ENCODE measurements at places on chromosomes 4 and X.
A peak's percentile ranks its signal among the peaks of the same experiment; 100 is the strongest.

DNA sequence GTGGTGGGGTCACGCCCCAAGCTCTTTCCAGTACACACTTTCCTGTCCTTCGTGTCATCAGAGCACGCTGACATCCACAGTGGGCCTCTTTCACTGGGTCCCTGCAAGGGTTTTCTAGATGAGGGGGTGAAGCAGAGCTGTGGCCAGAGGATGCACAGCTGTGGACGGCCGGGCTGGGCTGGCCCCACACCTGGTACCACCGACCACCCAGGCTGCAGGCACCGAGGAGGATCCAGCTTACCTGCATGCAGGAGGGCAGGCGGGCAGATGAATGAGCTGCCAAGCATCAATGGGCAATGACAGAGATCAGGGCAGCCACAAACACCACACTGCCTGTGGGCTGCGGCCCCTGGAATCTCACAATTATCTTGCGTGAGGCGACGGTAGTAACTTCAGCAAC is 9.5 kb upstream of the GRPEL1 start:
- DNase-seq: no peak

- DNase-seq: no peak
Observed at GRCh38 chrX:153776611-153777045, 4.2 kb upstream of the SRPK3 start.

DNA sequence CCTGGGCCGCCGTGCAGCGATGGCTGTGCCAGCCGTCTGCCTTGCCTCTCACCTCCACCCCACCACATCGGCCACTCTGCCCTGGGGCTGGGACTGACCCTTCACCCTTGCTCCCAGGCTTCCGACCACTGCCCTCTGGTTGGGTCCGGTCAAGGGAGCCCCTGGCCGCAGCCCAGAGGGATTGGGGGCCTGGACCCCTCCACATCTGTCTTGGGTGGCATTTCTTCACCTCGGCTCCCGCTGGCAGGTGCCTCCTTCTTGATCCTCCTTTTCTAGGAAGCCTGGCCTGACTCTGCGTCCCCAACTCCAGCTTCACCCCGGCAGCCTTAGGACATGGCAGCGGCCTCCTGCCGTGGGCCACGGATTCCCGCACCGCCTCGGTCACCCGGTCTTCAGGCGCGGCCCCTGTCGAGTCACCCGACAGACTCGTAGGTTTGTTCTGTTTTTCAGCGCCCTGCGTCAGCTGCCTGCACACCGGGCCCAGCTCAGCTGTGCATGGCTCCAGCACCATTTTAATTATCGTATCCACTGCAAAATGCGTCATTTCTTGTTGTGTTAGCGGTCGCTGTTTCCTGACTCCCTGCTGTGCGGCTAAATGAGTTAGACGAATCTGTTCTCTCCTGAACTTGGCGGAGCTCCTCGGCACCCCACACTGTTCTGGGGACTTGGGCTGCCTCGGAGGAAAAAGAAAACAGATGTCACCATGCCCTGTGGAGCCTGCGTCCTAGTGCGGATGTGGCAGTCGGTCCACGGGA is 124.0 kb downstream of the FAM53A start:
- no peak for DNase-seq

- DNase-seq: no peak
Observed at GRCh38 chrX:138756234-138756633, 44.7 kb upstream of the FGF13 start.

GRCh38 chr4:152734015-152734698 is 45.4 kb downstream of the TIGD4 start:
- DNase-seq: no peak

- DNase-seq: no peak
Observed at GRCh38 chrX:153469811-153470410, 465 bp downstream of the HAUS7 start.

DNA sequence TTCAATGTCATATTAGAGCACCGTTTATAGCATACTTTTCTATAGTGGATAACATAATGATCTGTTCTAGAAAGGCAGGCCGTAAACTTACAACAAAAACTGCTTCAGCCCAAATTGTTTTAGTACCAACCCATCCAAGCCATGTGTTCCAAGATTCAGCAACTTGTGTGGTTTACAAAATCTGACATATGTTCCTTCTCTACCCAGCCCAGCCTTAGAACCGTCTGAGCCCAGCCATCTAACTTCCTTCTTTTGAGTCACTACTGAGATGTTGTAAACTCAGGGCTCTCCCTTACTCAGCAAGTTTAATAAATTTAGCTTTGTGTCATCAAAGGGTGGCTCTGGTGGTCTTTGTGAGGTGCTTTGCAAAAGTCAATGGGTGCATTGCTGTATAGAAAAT is 32.4 kb upstream of the REPS2 start:
- DNase-seq: no peak

- DNase-seq: no peak
Observed at GRCh38 chr4:16659079-16659478, 239.4 kb downstream of the LDB2 start.

DNA sequence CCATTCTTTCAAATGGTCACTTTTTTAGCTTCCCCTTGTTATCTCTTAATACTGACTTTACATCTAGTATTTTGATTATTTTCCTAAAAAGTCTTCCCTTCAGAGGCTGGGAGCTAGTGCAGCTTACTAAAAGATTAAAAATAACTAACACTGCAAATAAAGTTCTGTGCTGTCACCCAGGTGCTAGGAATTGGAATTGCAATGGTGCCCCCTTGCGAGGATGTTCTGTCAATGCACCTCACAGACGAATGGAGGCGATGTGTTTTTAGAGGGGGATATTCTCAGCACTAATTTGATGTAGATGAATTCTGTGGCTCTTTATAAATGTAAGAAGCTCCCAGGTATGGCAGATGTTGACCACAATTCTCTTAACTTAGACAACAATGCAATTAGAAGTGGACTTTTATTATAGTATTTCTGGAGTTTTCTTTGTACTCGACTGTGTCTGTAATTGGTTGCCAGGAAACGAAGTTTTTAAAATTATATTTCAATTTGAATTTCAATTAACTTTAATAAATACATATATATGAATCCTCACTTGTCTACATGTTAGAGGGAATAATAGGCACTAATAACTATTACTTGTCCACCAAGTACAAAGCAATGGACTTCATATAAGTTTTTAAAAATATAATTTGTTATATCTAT is 22.0 kb upstream of the SMIM31 start:
- peak; percentile 21 for DNase-seq

GRCh38 chrX:67207912-67208311 is 335.9 kb upstream of the AR start:
- no peak for DNase-seq

- peak; percentile 1 for DNase-seq
Observed at GRCh38 chrX:86946569-86946968, 571.0 kb upstream of the KLHL4 start.

GRCh38 chr4:177555007-177555574 is 112.9 kb upstream of the AGA start:
- DNase-seq: peak; percentile 12

DNA sequence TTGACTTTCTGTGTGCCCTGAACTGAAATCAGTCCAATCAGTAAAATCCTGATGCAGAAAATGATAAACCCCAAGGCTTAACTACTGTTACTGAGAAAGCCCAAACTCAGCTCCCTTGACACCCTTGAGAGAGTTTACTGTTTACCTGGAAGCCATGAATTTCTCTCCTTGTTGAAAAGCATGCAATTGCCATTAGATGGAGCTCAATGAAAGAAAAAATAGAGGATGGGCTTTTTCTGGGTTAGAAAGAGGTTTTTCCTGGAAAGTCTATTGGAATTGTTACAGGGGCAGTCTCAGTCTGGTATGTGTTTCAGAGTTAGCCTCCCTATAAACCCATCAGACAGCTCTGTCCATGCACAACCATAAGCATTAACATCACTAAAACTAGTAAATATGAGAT is 66.4 kb upstream of the C4orf54 start:
- no peak for DNase-seq

GRCh38 chr4:156378033-156378665 is 424.5 kb upstream of the CTSO start:
- DNase-seq: peak; percentile 22

- DNase-seq: no peak
Observed at GRCh38 chr4:176054942-176055341, 10.7 kb upstream of the WDR17 start.

GRCh38 chrX:319579-320125 is 1.1 kb upstream of the GTPBP6 start:
- no peak for DNase-seq

- no peak for DNase-seq
Observed at GRCh38 chr4:129322920-129323319, 227.0 kb downstream of the C4orf33 start.

GRCh38 chr4:169047956-169048355 is 37.9 kb upstream of the CBR4 start:
- no peak for DNase-seq

DNA sequence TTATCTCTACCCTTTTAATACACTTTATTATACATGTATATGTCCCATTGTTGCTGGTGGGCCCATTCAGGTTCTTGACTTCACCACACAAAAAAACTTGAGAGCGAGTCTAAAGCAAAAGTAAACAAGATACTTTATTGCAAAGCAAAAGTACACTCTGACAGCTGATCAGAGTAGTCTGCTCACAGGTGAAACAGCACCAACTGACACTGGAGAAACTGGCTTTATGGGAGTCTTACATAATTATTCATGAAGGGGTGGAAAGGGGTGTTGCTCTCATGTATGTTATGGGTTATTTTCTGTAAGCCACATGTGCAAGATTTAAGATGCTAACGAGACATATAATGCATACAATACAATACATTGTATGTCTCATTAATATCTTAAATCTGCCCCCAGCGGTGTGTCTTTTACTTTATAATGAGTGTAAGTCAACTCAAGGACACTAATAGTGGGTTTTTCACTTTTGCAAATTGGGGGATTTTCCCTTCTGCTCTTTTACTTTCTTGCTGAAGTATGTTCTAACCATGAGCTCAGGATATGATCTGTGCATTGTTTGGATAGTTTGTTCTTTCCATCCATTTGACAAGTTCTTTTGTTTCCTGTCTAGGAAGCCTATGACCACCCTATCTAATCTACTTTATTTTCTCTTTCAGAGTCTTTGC is 256.1 kb upstream of the ITM2A start:
- DNase-seq: no peak

DNA sequence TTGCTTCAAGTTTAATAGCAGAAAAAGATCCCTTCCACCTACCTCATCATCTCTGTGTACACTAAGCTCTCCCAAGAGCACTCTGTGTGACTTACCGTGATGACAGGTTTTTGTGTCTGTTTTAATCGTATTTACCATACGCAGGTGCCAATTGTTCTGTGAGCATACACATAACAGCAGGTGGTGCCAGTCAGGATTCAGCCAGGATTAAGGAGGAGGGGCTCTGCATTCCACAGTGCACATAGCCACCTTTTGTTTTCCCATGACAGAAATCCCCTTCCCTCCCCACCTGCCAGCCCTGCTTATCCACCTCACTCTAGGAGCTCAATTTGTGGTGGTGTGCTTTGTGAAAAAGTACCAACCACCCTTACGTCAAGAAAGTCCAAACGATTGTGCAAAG is 14.8 kb downstream of the ANK2 start:
- DNase-seq: no peak

- no peak for DNase-seq
Observed at GRCh38 chrX:51395480-51395809, 62.8 kb downstream of the NUDT10 start.

DNA sequence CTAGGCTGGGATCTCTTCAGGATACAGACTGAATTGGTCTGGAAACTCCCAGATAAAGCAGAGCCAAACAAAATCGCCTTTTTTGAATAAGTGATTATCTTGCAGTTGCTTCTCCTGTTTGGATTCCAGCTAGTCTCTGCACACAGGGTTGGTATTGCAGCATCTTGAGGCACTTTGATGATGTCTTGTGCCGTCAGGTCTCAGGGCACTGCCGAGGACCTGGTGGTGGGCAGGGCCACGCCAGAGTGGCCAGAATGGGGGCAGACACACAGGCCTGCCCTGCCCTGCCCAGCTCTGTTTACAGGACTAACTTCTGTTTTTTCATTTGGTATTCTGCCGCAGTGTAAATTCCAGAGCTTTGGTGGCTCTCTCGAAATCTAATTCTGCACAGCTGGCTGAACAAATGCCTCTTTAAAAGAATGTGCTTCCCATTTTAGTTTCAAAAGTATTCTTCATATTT is 276.1 kb downstream of the NR3C2 start:
- DNase-seq: no peak

DNA sequence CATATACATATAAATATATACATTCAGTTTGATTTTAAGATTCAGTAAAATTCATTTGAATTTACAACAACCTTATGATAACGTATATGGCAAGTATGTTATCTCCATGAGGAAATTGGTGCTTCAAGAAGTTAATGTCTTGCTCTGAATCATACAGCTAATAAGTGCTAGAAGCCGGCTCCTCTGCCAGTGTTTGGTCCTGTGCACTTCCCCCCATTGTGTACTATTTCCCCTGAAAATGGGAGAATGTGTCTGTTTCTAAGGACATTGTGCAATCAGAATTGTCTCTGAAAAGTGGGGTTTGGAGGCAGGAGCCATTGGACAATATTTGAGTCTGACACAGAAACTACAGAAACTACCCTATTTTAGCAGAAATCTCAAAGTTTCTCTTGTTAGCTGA is 135.9 kb downstream of the CPE start:
- no peak for DNase-seq

DNA sequence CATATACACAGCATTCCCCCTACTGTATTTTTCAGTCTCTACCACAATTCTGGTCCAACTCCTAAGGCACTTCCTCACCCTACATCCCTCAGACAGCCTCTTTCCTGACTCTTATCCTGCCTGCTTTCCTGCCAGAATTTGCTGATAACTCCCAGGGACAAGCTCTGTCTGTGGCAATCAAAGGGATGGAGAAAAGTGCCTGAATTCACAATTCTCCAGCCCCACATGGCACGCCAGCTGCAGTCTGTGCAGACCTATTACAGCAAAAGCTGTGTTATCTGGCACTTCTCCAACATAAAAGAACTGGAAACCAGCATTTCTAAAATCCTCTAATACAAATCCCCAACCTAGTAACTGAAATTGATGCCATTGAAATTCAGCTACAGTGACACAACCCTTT is 404.8 kb downstream of the KLHL13 start:
- DNase-seq: no peak

DNA sequence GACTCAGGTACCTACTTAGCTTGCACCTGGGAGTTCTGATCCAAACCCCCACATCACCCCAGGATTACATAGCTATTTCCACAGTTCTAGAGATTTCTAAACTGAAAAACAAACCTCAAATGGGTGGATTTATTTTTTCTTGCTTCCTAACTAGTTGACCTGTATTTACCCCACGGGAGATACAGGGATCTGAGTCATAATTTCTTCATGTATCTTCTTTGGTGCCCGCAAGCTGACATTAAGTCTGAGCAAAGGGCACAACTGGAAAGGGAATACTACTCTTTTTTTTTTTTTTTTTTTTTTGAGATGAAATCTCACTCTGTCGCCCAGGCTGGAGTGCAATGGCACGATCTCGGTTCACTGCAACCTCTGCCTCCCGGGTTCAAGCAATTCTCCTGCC is 10.0 kb upstream of the ELOVL6 start:
- DNase-seq: no peak

- DNase-seq: no peak
Observed at GRCh38 chr4:528296-528695, 29.3 kb downstream of the PIGG start.

GRCh38 chrX:41558531-41558930 is 111.4 kb downstream of the NYX start:
- DNase-seq: no peak
